GM12878 (cell line): ENCODE measurements at places on chromosomes 2 and 18. TPM values are rescaled to one million over a fixed set of nuclear protein-coding genes. Genes with fewer than 3 reads are reported as not detected.

DNA sequence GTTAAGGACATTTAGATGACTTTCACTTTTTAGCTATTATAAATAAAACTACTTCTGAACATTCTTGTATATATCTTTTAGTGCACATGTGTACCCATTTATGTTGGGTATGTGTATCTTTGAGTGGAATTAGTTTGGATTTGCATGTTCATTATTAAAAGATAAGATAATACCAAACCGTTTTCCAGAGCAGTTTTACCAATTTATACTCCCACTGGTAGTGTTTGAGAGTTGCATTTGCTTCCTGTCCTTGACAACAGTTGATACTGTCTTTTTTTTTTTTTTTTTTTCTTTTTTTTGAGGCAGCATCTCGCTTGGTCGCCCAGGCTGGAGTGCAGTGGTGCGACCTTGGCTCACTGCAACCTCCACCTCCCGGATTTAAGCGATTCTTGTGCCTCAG, 23.3 kb downstream of the SLC30A6 start:
- DNase-seq: no peak

- DNase-seq: no peak
Observed at GRCh38 chr2:9032121-9032520, 28.6 kb upstream of the MBOAT2 start.

- no peak for DNase-seq
Observed at GRCh38 chr18:48878471-48878870, 72.3 kb downstream of the SMAD7 start.

DNA sequence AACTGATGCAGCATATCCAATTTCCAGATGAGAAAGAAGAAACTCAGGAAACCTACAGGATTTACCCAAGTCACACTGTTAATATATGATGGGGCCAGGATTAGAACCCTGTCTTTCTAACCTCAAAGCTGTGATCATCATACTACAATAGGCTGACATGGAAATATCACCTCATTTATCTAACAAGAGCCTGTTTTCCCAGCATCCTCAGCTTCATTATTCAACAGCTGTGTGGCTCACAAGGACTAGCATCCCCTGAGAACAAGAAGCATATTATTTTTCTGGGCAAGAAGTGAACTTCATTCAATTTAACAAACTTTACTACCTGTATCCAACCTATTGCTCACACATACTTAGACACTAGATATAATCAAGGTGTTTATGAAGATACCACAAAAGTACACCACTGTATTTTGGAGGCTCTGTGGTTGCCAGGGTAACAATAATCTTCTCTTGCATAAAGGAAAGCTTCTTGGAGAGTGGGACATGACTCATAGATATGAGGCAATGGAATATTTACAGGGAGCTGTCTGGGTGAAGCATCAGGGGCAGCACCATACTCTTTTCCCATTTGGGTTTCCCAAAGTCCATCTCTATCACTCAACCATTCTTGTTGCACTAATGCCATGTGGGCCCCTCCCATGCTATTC, 218.2 kb downstream of the RAD51AP2 start:
- no peak for DNase-seq

DNA sequence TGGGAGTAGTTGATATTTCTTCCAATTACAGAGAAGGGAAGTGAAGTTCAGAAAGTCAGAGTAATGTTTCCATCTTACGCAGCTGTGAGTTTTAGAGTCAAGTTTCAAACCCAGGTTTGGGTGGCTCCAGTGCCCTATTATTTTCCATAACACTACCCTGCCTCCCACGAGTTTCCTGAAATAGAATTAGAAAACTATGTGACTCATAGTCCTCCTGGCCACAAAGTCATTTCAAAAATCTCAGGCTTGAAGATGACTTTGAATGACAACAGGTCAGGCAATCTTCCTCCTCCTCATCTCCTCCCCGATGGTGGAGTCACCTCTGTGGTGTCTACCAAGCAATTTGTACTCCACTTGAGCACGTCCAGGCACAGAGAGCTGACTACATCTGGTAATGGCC, 212.3 kb upstream of the TRIB2 start:
- DNase-seq: peak; percentile 55

GRCh38 chr2:149826471-149827125, 239.0 kb upstream of the MMADHC start:
- no peak for DNase-seq

DNA sequence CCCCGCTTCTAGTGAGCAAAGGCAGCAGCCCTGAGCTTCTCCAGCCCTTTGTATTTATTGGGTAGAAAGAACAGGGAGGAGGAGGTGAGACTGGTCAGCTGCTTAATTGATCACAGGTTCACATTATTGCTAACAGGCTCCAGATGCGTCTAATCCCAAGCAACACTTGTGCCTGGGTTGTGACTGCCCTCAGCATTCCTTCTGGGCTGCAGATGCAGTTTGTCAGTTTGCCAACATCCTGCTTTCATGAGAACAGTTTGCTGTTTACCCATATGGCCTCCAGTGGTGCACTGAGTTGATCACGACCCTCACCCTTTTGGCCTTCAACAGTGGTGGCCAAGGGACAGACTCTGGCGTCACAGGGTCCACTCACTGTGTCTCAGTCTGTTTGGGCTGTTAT, 159.5 kb upstream of the ZNF516 start:
- DNase-seq: no peak

DNA sequence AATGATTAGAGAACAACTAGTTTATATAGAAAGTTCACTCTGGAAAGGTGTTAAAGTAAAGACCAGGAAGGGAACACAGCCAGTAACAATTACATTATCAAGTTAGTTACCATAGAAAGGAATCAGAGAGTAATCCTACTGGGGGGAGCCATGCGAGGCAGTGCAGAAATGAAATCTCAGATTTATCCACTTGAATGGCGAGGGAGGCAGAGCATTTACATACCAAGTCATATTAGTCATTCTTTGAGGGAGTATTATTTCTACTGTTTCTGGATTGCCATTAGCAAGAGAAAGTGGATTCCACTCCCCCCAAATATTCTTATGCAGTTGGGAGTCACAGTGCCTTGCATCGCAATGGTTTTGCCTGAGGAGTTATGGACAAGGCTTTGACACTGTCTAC, 472.7 kb upstream of the TRIB2 start:
- DNase-seq: no peak

- no peak for DNase-seq
Observed at GRCh38 chr18:36114738-36115137, 14.4 kb downstream of the SLC39A6 start.

The DNAH7 gene
- 0.08 TPM in 1 of 2 replicates, not detected in the other for polyA plus RNA-seq

The MPV17 gene
- polyA plus RNA-seq: 128 and 143 TPM in 2 replicates

The IL37 gene
- not detected in 2 replicates for polyA plus RNA-seq

The ARHGAP15 gene
- 65.9 and 66.9 TPM in 2 replicates for polyA plus RNA-seq

The CDH7 gene
- polyA plus RNA-seq: not detected in 2 replicates

The MREG gene
- 28.6 and 31.4 TPM in 2 replicates for polyA plus RNA-seq

The ADCYAP1 gene
- polyA plus RNA-seq: not detected in 2 replicates

The GAREM1 gene
- polyA plus RNA-seq: 0.57 TPM in 1 of 2 replicates, not detected in the other
